Caudate nucleus (tissue), 63 donors: ENCODE measurements at places on chromosomes 7 and 10.

DNA sequence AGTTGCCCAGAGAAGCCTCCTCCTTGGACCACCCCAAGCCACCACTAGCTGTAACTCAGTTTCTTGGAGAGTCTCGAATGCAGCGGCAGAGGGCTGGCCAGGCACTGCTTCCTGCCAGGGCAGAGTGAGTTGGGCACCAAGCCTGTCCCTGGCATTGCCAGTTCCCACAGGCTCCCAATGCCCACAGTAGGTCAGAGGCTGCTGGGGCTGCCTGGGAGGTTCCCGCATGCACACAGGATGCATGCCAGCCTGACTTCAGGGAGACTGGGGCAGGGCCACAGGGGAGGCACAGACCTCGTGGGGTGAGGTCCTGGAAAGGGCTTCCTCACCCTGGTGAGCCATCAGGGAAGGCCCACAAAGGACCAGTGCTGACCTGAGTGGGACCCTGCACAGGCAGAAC is 152.8 kb downstream of the ZNF248 start:
- DNase-seq, result no peak

- no peak for DNase-seq
Observed at GRCh38 chr7:112550468-112551060, 69.8 kb downstream of the LSMEM1 start.

DNA sequence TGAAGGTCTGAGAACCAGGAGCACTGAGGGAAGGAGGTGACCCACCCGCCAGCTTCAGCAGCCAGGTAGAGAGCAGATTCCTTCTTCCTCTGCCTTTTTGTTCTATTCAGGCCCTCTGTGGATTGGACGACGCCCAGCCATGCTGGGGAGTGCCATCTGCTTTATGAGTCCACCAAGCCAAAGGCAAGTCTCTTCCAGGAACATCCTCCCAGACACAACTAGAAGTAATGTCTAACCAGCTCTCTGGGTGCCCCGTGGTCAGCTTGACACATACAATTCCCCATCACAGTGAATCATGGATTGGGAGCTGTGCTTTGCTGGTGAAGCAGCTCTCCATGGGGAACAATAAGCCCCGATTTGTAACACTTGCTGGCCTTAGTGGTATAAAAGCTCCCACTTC is 125.2 kb downstream of the CCDC3 start:
- no peak for DNase-seq

DNA sequence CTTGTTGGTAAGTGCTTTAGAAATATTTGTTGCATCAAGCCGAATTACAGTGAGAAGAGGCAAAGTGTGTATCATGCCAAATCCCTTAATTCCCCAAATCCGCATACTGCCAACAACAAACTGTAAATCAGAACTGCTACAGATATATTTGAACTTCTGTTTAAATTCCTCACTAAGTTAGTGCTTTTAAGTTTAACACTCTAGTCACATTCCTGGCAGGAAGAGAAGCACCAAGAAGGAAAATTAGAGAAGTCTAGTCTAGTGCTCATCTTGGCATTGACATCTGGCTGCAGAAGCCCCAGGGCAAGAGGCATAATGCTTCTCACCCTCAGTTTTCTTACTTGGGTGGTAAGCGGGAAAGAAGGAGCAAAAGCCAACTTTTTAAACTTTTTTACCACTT is 343.5 kb downstream of the GPR37 start:
- DNase-seq, result no peak

DNA sequence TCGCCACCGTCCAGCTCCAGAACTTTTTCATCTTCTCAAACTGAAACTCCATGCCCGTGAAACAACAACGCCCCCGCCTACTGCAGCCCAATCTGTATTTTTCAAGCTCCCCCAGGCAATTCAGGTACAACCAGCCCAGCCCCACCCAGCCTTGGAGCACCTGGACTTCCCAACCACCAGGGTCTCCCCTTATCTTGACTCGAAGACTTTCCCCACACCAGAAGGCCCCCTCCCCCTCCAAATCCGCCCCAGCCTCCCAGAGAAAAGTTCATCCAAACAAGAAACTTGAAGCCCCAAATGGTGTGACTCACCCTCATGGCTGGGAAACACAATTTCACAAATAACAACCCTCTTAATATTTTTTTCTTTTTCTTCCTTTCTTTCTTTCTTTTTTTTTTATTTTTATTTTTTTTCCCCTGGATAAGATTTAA is 10.6 kb downstream of the ZCCHC24 start:
- no peak for DNase-seq

- DNase-seq, result no peak
Observed at GRCh38 chr7:37832194-37832593, 16.2 kb upstream of the NME8 start.

DNA sequence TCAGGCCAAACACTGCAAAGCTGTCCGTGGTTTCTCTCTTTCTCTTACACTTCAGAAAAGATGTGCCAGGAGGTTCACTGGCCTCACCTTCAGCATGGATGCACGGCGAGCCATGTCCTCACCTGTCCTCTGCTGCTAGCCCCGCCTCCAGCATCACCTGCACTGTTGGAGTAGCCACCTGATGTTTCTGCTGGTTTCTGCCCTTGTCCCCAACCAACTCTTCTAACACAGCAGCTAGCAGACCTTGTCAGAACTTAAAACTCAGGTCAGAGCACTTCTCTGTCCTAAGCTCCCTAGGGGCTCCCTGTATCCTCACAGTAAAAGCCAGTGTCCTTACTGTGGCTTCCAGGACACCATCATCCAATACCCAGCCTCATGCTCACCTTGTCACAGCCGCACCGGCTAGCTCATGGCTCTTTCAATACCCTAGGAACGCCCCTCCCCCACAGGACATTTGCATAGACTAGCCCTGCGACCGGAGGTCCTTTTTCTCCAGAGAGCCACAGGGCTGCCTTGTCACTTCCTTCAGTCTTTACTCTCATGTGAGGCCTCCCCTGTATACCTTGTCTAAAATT is 15.2 kb downstream of the PALD1 start:
- DNase-seq, result no peak

DNA sequence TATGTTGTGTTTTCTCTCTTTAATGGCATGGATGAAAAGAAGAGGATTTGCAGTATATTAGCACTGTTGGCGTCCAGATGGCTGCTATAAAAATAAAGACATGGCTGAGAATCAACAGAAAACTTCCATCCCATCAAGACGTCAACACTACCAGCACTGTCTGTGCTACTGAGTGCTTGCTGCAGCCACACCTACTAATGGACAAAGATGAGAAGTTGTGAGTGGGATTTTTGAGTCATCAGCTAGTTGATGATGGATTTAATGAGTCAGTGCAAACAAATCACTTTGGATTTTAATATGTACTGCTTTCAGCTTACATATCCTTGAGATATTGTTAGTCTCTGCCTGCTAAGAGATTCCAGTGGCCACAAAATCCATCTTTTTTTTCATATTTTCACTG is 631.0 kb upstream of the ANKRD30A start:
- no peak for DNase-seq

DNA sequence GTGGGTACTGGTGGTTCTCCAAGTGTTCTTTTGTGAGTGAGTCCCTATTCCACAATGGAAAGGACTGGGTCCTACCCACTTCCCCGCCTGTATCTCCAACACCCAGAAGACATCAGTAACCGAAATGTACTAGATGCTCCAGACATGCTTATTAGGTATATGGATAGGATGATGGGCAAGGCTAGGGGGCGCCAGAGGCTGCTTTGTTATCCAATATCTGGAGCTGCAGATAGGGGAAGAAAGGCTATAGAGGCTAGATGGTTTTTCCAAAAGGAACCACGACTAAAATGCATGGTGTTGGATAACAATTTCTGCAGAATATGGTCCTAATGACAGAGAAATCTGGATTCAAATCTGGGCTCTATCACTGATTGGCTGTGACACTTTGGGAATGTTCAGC is 56.2 kb upstream of the TM9SF3 start:
- no peak for DNase-seq

GRCh38 chr7:157795199-157795598 is 458.4 kb downstream of the DNAJB6 start:
- DNase-seq, result no peak

DNA sequence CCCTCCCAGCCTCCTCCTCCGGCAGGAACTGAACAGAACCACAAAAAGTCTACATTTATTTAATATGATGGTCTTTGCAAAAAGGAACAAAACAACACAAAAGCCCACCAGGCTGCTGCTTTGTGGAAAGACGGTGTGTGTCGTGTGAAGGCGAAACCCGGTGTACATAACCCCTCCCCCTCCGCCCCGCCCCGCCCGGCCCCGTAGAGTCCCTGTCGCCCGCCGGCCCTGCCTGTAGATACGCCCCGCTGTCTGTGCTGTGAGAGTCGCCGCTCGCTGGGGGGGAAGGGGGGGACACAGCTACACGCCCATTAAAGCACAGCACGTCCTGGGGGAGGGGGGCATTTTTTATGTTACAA is 83.3 kb downstream of the PAX2 start:
- DNase-seq, result no peak

GRCh38 chr10:93385345-93385744 is 96.8 kb downstream of the MYOF start:
- no peak for DNase-seq

GRCh38 chr10:62538606-62539005 is 164.4 kb downstream of the ZNF365 start:
- DNase-seq, result no peak

- no peak for DNase-seq
Observed at GRCh38 chr7:107693396-107693795, 32.8 kb downstream of the SLC26A4 start.

DNA sequence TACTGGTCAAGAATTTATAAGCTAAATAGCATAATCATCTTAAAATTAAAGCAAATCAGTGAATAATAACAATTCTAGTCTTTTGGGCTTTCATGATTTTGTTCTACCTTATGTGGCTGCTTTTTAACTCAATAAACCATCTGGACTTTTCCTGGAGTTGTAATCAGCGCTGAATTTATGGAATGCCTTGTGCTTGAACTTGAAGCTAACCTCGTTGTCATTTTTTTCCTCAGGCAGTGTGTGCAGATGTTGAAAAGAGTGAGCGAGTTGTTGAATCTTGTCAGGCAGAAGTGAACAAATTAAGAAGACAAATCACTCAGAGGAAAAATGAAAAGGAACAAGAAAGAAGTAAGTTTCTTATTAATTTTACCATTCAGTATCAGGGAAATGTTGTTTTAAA is 29.5 kb downstream of the ABRAXAS2 start:
- DNase-seq, result no peak

- DNase-seq, result no peak
Observed at GRCh38 chr7:131183072-131183471, 144.6 kb upstream of the MKLN1 start.

DNA sequence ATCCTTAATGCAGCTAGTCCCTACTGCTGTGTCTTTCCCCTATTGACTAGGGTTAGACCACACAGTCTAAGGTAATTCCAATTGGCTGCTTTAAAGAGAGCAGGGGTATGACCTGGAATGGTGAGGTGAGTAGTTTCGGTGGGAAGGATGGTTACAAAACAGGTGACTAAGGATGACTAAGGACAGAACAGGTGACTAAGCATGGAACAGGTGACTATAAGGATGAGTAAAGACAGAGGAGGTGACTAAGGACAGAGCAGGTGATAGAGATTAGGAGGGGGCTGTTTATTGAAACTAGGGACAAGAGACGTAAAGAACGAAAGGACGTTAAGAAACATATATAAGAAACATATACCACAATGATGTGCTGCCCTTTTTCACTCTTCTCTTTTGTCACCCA is 145.1 kb upstream of the TMEM106B start:
- DNase-seq, result no peak

DNA sequence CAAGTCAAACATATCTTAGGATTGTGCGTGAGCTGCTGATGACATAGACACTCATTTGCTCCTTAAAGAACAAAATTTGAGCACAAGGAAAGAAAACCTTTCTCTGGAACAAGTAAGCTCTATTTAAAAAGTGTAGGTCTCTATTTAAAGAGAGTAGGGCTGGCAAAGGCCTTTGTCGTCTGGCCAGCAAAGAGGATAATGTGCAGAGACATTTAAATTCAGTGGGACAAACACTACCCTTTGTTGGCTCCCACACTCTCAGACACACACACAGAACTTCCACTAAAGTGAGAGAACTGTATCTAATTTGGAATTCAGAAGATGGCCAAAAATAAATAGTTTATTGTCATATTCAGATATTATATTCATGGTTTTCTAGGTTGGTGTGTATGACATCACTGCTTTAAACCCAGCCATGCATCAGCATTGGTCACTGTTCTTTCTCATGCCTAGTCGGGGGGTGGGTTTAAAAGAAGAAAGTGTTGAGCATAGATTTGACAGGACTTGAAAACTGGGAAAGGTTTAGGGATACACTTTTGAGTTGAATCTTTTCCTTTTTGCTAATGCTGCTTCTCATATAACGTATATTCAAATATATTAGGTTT is 49.5 kb upstream of the HDAC9 start:
- DNase-seq, result no peak
